ENCODE measurements at places on chromosomes 2 and 18. TPM values are rescaled to one million over a fixed set of nuclear protein-coding genes. Genes with fewer than 3 reads are reported as not detected.

NUP35 gene
- total RNA-seq: 37.6 TPM

C2orf42 gene
- 7.7 TPM for total RNA-seq

CLEC4F gene
- not detected for total RNA-seq

FLACC1 gene
- not detected for total RNA-seq

SPATA3 gene
- not detected for total RNA-seq

METTL5 gene
- 72.1 TPM for total RNA-seq

LOXL3 gene
- 0.45 TPM for total RNA-seq

Data from A549 treated with CpdA at 1 μM for 4 hours (cell line).